HS-27A (cell line): ENCODE measurements at places on chromosomes 2 and 18.
A peak's percentile ranks its signal among the peaks of the same experiment; 100 is the strongest.

DNA sequence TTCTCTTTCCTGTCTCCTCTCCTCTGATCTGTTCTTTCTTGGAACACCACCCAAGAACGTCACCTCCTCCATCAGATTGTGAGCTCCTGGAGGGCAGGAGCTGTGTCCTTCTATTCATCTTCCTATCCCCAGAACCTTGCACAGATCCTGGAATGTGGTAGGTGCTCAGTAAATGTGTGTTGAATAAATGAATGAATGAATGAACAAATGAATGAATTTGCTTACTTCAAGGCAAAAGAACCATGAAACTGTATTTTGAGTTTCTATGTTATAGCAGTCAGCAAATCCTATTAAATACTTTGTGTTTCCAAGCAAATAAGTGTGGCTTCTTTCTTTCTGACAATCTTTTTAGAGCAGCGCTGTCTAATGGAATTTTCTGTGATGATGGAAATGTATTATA lies 14.8 kb downstream of the FABP1 start:
- DNase-seq = no peak

- DNase-seq = no peak
Observed at GRCh38 chr2:172734711-172735581, 699 bp upstream of the RAPGEF4 start.

DNA sequence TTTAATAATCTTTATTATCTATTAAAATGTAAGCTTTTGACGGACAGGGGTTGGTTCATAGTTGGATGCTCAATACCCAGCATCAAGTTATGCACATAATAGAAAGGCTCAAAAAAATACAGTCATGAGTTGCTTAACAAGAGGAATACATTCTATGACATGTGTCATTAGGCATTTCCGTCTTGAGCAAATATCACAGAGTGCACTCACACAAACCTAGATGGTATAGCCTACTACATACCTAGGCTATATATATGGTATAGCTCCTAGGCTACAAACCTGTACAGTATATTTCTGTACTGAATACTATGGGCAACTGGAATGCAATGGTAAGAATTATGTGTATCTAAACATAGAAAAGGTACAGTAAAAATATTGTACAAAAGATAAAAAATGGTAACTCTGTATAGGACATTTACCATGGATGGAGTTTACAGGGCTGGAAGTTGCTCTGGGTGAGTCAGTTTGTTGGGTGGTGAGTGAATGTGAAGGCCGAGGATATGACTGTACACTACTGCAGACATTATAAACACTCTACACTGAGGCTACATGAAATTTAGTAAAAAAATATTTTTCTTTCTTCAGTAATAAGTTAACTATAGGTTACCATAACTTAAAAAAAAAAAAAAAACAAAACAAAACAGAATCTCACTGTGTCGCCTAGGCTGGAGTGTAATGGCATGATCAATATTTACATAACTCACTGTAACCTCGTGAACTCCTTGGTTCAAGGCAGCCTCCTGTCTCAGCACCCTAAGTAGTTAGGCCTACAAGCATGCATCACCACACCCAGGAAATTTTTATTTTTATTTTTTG lies 201.2 kb downstream of the NBAS start:
- DNase-seq = peak; percentile 96

DNA sequence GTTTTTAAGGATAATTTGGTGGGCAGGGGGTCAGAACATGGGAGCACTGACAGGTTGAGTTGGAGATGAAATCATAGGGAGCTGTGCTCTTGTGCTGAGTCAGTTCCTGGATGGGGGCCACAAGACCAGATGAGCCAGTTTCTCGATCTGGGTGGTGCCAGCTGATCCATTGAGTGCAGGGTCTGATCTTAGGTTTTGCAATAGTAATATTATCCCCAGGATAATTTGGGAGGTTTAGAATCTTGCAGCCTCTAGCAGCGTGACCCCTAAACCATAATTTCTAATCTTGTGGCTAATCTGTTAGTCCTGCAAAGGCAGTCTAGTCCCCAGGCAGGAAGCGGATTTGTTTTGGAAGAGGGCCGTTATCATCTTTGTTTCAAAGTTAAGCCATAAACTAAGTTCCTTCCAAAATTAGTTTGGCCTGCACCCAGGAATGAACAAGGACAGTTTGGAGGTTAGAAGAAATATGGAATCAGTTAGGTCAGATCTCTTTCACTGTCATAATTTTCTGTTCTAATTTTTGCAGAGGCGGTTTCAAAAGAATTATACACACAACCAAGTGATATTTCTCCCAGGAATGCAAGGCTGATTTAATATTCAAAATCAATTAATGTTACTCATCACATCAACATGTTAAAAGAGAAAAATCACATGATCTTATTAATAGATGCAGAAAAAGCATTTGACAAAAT lies 23.0 kb downstream of the DBI start:
- DNase-seq = no peak

DNA sequence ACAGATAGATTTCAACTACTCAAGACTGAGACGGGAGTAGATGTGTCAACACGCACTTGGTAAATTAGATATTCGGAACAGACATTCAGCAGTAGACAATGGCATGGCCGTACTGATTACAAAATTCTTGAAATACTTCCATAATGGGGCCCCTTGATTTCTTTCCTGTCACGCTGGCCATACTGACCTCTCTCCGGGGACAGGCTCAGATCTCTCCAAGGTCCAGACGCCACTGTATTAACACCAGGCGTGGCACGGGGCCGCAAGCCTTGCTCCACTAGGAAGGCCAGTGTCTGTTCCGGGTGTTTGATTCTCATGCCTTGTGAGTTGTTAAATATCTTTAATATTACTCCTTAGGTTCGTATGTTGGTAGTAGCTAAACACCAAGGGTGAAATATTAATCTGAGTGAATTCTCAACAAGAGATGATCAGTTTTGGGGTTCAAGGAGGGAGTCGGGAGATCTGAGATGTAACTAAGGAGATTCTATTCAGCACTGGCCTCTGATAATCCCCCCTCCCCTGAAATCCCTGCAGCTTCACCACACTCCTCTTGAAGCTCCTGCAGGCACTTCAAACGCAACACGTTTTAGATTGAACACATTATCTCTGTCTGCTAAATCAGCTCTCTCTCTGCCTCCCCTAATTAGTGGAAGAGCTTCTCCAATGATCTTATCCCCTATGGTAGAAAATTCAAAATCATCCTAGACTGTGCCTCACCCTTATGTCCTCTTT lies 2.2 kb upstream of the EHD3 start:
- no peak for DNase-seq

DNA sequence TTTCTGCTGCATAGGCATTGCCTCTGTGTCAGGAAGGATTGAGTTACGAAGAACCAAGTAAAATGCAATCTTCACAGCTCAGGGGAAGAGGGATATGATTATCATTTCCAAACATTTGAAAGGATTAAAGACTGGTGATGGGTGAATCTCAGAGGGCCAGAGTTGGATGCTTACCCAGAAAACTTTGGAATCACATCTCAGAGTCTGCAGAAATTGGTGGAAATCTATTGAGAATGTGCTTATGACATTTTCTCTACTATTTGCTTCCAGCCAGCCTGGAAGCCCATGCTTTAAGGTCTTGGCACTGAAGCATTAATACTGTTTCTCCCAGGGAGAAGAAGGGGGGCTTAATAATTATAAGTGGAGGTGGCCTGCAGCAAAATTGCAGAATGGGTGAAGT lies 1301.4 kb upstream of the PIK3C3 start:
- no peak for DNase-seq

- DNase-seq = no peak
Observed at GRCh38 chr2:1480671-1481076, 67.4 kb downstream of the TPO start.

DNA sequence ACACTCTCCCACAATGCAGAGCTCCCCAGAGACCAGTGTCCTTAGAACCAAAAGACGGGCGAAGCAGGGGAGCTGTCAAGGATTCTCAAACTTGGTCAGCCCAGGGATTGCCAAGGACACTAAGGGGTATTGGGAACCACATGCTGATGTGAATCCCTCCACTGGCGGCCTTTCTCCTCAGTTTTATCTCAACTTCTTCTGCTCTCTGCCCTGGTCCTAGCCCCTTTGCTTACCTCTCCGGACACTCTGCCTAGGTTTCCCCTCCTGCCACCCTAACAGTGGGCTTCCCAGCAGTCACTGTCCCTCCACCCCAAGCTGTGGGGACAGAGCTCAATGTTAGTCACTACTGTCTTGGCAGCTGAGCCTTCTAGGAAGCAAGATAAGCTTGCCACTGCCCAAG lies 61.1 kb downstream of the POLR1A start:
- no peak for DNase-seq
